ENCODE measurements at places on chromosomes 4 and X.

DNA sequence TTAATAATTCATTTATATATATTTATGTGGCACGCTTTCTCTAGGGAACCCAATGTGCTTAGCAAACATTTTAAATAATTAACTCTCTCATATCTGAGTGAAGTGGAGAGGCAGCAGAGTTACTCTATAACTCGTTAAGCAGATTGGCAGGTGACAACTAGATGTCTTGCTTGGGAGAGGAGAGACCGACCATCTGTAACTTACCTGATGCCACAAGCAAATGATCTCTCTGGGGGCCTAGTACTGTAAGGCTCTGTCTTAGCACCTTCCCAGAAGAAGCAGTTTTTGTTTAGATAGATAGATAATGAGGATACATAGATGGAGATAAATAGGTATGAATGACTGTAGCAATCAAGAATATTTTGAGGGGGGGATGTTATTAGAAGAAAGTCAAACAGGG lies 11.9 kb upstream of the SEL1L3 start:
- H3K27me3 ChIP-seq, result peaks cover 2% of the 10 kb centered on the region
- H3K27ac ChIP-seq, result no peak overlapping the region
- H3K36me3 ChIP-seq, result peaks cover 2% of the 10 kb centered on the region
- H3K4me1 ChIP-seq, result peaks cover 3% of the 10 kb centered on the region

- no peaks in the 10 kb centered on the region for H3K4me1 ChIP-seq
- H3K4me3 ChIP-seq, result no peak overlapping the region
- H3K36me3 ChIP-seq, result no peaks in the 10 kb centered on the region
- no peak overlapping the region for H3K27ac ChIP-seq
- ATAC-seq, result no peak
These were observed 960 bp upstream of the IL1RAPL1 start for GRCh38 chrX:28586286-28586685.

DNA sequence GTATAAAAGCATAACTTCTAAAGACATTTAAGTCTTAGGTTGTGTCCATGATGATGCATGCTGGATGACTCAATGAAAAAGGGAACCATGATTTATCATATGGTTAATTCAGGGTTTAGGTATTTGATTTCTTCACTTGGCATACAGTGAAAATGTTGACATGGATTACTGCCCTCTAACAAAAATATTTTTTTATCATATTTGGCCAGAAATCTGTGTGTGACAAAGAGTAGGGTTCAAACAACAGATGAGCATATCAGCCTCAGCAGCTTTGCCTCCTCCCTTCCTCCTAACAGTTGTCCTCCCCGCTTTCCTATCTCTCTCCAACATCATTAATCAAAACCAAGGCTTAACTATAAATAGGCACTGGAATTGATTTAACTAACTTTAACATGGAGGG lies 46.3 kb downstream of the ARHGAP6 start:
- H3K27ac ChIP-seq, result no peak overlapping the region
- no peak for ATAC-seq
- H3K4me3 ChIP-seq, result no peak overlapping the region
- no peaks in the 10 kb centered on the region for H3K36me3 ChIP-seq

- ATAC-seq, result no peak
- H3K27ac ChIP-seq, result no peak overlapping the region
- H3K27me3 ChIP-seq, result no peaks in the 10 kb centered on the region
- no peaks in the 10 kb centered on the region for H3K4me1 ChIP-seq
- H3K36me3 ChIP-seq, result no peaks in the 10 kb centered on the region
These were observed 117.2 kb downstream of the GATB start for GRCh38 chr4:151643564-151643963.

- H3K4me1 ChIP-seq, result no peaks in the 10 kb centered on the region
- H3K27ac ChIP-seq, result no peak overlapping the region
- no peak for ATAC-seq
- no peak overlapping the region for H3K4me3 ChIP-seq
- H3K27me3 ChIP-seq, result no peaks in the 10 kb centered on the region
- H3K36me3 ChIP-seq, result peaks cover 64% of the 10 kb centered on the region
These were observed 237.4 kb downstream of the DCLK2 start for GRCh38 chr4:150315691-150316090.

- peaks cover 63% of the 10 kb centered on the region for H3K36me3 ChIP-seq
- peaks cover 2% of the 10 kb centered on the region for H3K4me1 ChIP-seq
- peak; percentile 95 for ATAC-seq
- H3K27me3 ChIP-seq, result no peaks in the 10 kb centered on the region
- no peak overlapping the region for H3K4me3 ChIP-seq
These were observed 35.7 kb upstream of the TBC1D14 start for GRCh38 chr4:6873792-6874461.

DNA sequence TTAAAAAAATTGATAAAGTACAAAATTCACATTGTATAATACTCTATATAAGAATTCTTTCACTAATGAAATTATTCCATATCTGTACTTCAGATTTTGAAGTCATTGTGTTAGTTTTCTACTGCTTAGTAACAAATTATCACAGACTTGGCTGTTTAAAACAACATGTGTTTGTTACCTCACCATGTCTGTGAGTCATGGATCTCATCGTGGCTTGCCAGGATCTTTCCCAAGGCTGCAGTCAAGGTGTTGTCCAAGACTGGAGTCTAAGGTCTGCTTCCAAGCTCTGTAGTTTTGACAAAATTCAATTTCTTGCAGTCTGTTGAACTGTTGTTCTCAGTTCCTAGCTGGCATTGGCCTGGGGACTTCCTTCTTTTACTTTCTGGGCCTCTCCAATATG lies 1286.9 kb downstream of the ADGRL3 start:
- no peak overlapping the region for H3K4me3 ChIP-seq
- no peak for ATAC-seq
- H3K27ac ChIP-seq, result no peak overlapping the region
- H3K4me1 ChIP-seq, result no peaks in the 10 kb centered on the region

- no peak overlapping the region for H3K27ac ChIP-seq
- H3K36me3 ChIP-seq, result no peaks in the 10 kb centered on the region
- H3K4me3 ChIP-seq, result no peak overlapping the region
- no peak for ATAC-seq
- no peaks in the 10 kb centered on the region for H3K27me3 ChIP-seq
These were observed 3.1 kb upstream of the ELOVL6 start for GRCh38 chr4:110201502-110201901.

- no peaks in the 10 kb centered on the region for H3K4me1 ChIP-seq
- no peak for ATAC-seq
- H3K27ac ChIP-seq, result no peak overlapping the region
- H3K36me3 ChIP-seq, result no peaks in the 10 kb centered on the region
- no peak overlapping the region for H3K4me3 ChIP-seq
- H3K27me3 ChIP-seq, result peaks cover 4% of the 10 kb centered on the region
These were observed 183.4 kb upstream of the FAM241A start for GRCh38 chr4:111961809-111962208.

GRCh38 chr4:40990236-40990898 lies 224.0 kb downstream of the APBB2 start:
- ATAC-seq, result peak; percentile 39
- peaks cover 7% of the 10 kb centered on the region for H3K27me3 ChIP-seq
- no peak overlapping the region for H3K27ac ChIP-seq
- no peak overlapping the region for H3K4me3 ChIP-seq
- H3K36me3 ChIP-seq, result no peaks in the 10 kb centered on the region

DNA sequence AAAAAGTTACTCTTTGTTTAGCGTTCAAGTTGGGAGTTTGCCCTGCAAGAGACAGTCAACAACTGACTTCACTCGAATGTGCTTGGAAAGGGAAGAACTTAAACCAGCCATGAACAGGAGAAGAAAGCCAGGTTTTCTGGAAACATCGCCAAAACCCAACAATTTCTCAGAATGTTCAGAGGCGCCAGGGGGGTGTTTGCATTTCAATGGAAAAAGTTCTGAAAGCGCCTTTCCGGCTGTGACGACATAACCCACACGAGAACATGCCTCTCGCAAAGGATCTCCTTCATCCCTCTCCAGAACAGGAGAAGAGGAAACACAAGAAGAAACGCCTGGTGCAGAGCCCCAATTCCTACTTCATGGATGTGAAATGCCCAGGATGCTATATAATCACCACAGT lies 78.1 kb upstream of the ADGRA3 start:
- no peaks in the 10 kb centered on the region for H3K36me3 ChIP-seq
- no peak overlapping the region for H3K27ac ChIP-seq
- H3K27me3 ChIP-seq, result no peaks in the 10 kb centered on the region
- no peak overlapping the region for H3K4me3 ChIP-seq
- H3K4me1 ChIP-seq, result no peaks in the 10 kb centered on the region

DNA sequence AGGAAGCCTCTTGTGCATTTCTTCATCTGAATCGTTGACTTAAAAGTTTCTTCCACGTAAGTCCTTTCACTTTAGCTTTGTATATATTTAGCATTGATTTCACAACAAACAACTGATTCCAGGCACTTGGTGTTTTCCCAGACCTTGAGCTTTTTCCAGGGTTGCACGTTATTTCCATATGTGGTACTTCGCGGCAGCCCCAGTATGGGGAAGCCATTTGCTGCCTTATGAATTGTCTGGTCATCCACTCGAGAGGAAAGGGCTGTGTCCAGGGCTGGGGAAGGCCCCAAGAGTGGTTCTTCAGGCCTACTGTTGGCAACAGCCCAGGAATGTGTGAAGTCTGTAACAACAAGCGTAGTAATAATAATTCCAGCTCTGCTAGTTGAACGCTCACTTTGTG lies 2.8 kb upstream of the TLR8 start:
- ATAC-seq, result no peak
- H3K27ac ChIP-seq, result no peak overlapping the region
- no peaks in the 10 kb centered on the region for H3K36me3 ChIP-seq
- H3K4me3 ChIP-seq, result no peak overlapping the region

DNA sequence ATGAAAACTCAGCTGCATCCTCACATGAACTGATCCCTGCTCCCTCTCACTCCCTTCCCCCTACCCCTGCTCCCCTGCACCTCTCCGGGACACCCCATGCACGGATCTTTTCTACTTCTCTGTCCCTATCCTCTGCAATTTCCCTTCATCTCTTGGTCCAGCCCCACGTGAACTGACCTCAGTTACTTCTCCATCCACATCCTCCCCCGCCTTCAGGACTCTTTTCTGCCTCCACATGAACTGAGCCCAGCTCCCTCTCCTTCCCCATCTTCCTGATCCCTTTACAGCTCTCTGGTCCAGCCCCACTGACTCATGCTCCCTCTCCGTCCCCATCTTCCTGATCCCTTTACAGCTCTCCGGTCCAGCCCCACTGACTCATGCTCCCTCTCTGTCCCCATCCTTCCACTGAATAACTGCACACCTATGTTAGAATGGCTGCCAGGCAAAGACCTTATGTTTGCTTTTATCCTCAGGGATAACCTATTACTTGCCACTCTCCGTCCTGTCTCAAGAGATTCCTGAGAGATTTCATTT lies 5.6 kb downstream of the CETN2 start:
- ATAC-seq, result no peak
- H3K27ac ChIP-seq, result no peak overlapping the region
- H3K36me3 ChIP-seq, result no peaks in the 10 kb centered on the region
- H3K4me1 ChIP-seq, result no peaks in the 10 kb centered on the region
- H3K4me3 ChIP-seq, result no peak overlapping the region

DNA sequence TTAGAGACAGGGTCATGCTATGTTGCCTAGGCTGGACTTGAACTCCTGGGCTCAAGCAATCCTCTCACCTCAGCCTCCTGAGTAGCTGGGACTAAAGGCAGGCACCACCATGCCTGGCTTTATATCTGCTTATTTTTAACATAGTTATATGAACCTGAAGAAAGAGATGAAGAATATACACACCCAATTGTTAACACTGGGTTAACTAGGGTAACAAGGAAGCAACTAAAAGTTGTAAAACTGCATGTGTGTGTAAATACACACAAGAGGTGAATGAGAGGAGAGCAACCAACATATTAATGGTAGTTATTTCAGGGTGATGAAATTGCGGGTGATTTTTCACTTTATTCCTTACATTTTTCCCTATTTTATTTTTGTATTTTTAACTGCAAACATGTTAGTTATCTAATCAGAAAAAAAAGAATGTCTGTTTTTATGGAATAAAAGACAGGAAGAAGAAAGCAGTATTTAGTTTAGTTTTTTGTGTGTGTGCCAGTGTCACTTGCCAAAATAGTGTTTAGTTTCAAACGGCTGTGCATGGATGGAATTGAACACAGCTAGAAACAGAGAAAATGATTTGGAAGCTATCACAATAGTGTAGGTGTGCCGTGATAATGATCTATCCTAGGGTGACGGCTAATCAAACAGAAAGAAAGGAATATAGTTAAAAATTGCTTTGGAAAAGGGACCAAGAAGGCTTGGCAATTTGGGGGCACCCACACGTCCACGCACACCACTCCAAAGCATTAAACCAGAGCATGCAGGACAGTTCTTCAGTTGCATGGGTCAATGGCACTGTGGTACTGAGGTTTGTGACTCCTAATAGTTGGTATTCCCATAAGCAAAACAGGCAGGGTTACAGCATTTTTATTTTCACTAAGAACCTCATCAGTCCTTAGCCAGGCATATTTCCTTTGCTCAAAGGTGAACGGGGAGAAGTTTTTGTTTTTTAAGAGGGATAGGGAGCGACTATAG lies 89.1 kb upstream of the KLHL13 start:
- H3K4me1 ChIP-seq, result no peaks in the 10 kb centered on the region
- no peaks in the 10 kb centered on the region for H3K27me3 ChIP-seq
- no peak overlapping the region for H3K4me3 ChIP-seq

GRCh38 chr4:174314770-174315169 lies 31.1 kb downstream of the CEP44 start:
- no peaks in the 10 kb centered on the region for H3K27me3 ChIP-seq
- no peak for ATAC-seq
- H3K4me3 ChIP-seq, result no peak overlapping the region

GRCh38 chr4:14115106-14115505 lies 487.6 kb upstream of the BOD1L1 start:
- no peak for ATAC-seq
- no peaks in the 10 kb centered on the region for H3K36me3 ChIP-seq
- peaks cover 5% of the 10 kb centered on the region for H3K27me3 ChIP-seq
- no peak overlapping the region for H3K27ac ChIP-seq
- no peak overlapping the region for H3K4me3 ChIP-seq
- H3K4me1 ChIP-seq, result no peaks in the 10 kb centered on the region

DNA sequence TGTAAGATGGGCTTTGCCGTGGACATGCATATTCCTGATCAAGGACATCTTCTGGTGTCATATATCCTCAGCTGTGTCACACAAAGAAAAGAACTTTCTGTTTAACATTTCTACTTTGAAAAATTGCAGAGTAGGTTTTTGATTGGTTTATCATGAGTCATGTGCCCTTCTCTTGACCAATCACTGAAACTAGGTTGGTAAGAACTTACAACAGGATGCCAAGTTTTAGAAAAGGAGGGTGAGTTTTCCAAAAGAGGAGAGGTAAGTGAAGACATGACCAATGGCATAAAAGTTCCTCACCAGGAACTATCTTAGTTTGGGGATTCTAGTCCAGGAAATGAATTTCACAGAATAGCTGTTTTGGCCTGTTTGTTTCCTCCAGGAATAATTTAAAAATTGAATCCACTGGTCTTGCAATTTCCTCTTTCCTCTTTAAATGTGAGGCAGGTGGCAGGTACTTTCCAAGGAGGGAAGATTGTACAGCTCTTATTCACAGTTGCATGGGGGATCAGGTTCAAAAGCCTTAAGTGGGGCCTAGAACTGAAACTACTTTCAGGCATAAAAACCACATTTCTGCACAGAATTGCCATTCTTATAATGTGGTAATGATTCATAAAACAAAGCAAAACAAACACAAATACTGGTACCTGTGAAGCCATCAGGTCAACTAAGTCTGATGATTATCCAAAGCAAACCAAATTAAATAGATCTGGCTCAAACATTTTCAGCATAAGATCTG lies 1114.5 kb upstream of the LCORL start:
- H3K4me1 ChIP-seq, result no peaks in the 10 kb centered on the region
- H3K4me3 ChIP-seq, result no peak overlapping the region
- no peaks in the 10 kb centered on the region for H3K36me3 ChIP-seq
- ATAC-seq, result no peak

All from activated T-helper 17 cell treated with anti-CD3 and anti-CD28 coated beads, Interleukin-2, amount 50 U/mL, for 72 hours (primary cell).